ENCODE measurements at places on chromosomes 7 and 10. TPM values are rescaled to one million over a fixed set of nuclear protein-coding genes. Genes with fewer than 3 reads are reported as not detected.

The PLAU gene
- 5.4 TPM for total RNA-seq

The IDI2 gene
- total RNA-seq: not detected

The COL17A1 gene
- not detected for total RNA-seq

The GPRIN2 gene
- total RNA-seq: 9.1 TPM

The DYNC1I1 gene
- total RNA-seq: 24.4 TPM

The MAP3K8 gene
- total RNA-seq: 5.5 TPM

- DNase-seq: peak; percentile 77
Measured at GRCh38 chr10:36779238-36779846, 346.1 kb upstream of the ANKRD30A start.

DNA sequence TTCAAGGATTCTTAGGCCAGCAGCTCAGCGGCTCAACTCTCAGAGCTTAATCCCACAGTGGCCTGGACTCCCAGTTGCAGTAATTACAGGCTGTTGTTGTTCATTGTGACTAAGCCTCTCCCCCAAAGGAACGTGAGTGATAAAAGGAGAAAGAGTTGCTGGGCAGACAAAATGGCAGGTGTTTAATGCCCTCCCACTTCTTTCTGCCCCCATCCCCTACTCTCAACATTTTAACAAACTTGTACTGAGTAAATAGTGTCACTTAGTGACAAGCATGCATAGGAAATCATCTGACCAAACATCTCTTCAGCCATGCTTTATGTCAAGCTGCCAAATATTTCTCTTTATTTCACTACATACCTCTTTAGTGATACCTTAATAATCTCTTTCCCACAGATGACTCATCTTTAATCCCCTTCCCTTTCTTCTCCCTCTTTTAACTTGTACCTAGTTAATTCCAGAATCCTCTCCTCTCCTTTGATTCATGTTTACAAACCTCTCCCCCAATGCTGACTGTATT, 12.4 kb upstream of the MTERF1 start:
- DNase-seq: no peak

- peak; percentile 11 for DNase-seq
Measured at GRCh38 chr7:20798694-20799121, 12.0 kb upstream of the SP8 start.

DNA sequence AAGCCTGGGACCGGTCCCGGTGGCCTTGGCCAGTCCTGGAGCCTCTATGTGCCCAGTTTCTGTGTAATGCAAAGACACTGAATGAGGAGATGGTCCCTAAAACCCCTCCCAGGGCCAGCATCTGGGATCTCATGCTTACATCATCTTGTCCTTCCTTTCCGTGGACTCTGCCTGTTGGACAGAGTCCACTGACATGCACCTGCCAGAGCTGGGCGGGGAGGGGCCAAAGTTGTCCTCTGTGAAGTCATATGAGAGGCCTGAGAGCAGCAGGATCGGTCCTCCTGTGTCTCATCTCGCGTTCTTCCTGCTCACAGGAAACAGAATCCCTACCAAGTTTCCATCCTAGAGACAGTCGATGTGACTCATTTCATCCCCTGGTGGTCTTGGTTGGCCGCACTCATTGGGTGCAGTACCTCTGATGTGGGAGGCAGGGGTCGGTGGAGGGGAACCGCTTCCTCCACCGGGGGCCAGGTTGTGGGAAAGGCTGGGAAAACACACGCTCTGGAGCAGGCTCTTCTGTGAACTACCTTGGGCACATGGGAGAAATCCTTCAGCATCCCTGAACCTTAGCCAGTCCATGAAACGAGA, 389.6 kb upstream of the PODXL start:
- no peak for DNase-seq

DNA sequence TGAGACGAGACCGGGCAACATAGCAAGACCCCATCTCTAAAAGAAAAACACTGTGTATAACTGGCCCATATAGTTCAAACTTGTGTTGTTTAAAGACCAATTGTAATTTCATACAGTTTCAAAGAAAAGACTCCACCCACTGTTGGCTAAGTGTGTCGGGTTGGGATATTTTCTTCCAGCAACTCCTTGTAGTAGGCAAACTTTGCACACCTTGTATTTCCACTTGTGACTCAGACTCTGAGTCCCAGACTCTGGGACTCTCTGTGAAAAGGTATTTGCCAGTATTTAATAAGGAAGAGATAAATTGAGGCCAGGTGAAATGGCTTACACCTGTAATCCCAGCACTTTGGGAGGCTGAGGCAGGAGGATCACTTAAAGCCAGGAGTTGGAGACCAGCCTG, 29.3 kb upstream of the RHBDD2 start:
- DNase-seq: no peak

DNA sequence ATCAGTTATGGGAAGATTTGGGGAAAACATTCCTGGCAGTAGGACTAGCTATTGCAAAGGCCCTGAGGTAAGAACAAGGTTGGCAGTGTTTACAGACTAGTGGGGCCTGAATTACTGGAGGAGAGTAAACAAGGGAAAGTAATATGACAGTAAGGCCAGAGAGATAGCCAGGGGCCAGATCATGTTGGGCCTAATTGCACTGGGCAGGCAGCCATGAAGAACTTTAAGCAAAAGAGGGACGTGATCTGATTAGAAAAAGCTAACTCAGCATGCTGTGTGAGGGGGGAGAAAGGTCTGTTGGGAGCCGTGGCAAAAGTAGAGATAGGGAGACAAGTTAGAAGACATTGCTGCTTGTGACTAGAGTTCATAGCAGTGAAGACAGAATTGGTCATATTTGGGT, 9.2 kb downstream of the NUP42 start:
- no peak for DNase-seq

DNA sequence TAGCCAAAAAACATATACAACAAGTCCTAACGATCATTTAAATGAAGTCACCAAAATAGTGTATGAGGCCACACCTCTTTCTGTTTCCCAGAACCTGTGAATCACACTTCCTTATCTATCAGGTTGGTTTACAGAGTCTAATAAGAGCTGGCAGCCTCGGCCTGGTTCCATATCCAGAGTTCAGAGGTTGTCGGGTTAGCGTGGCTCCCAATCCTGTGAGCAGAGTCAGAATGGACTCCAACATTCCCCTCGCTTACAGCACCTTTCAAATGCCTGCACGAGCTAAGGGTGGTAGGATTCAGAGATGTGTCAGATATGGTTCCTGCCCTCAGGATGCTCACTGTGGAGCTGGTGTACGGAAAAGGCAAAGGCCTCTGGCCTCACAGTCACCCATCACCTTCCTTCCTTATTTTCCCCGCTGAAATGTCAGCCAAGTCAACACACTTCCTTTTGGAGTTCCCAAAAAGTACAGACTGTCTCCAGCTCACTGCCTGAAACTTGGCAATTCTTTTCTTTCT, 6.0 kb downstream of the IL15RA start:
- no peak for DNase-seq

- no peak for DNase-seq
Measured at GRCh38 chr10:52984169-52984568, 211.6 kb upstream of the MBL2 start.

DNA sequence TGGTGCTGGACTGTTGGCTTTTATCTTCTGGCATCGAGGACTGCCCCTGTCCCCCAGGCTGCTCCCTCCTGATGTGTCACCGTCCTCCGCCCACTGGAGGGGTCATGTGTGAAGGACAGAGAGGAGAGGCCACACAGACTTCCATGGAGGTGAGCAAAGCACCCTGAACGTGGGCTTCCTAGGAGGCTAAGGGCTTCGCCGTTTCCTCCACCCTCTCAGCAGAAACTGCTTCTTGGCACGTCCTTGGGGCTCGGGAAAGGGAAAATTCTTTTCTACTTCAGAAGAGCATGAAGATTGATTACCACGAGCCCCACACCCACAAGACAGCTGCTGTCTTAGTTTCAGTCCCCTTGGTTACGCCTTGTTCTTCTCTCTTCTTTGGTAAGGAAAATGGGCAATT, 218.2 kb downstream of the CCDC3 start:
- no peak for DNase-seq

Measured in cardiac muscle cell (in vitro differentiated cells and primary cell).